ENCODE measurements at places on chromosomes 16 and 17.

DNA sequence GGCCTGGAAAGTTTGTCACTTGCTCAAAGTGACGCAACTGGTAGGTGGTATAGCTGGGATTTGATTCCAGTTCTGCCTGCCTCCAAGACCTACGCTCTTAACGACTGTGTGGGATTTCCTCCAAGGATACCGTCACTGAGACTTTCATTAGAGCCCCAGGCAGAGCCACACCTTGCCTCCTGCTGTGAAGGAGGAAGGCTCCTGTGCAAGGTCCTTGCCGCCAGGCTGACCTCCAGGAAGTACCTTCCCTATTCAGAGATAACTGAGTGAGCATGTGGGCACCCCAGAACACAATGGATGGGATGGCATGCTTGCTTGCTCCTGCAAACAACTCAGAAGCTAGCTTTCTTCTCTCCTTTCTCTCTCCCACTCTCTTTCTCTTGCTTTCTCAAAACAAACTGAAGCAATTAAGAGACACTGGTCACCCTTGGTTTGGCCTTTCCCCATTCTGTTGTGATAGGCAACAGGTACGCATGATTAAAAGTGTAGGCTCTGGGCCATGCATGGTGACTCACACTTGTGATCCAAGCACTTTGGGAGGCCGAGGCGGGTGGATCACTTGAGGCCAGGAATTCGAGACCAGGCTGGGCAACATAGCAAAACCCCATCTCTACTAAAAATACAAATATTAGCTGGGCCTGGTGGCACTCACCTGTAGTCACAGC lies 30.7 kb downstream of the CACNG3 start:
- DNase-seq = no peak

- DNase-seq = no peak
Observed at GRCh38 chr17:17320911-17321220, 17.7 kb downstream of the NT5M start.

- peak; percentile 41 for DNase-seq
Observed at GRCh38 chr17:38753071-38753506, 548 bp downstream of the PSMB3 start.

DNA sequence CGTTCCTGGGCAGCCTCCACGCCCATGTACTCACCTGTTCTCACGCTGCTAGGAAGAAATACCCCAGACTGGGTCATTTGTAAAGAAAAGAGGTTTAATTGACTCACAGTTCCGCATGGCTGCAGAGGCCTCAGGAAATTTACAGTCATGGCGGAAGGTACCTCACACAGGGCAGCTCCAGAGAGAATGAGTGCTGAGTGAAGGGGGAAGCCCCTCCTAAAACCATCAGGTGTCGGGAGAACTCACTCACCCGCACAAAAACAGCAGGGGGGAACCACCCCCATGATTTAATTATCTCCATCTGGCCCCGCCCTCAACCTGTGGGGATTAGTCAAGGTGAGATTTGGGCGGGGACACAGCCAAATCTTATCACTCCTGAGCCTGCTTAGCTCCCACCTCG lies 18.2 kb downstream of the RAB40C start:
- no peak for DNase-seq

DNA sequence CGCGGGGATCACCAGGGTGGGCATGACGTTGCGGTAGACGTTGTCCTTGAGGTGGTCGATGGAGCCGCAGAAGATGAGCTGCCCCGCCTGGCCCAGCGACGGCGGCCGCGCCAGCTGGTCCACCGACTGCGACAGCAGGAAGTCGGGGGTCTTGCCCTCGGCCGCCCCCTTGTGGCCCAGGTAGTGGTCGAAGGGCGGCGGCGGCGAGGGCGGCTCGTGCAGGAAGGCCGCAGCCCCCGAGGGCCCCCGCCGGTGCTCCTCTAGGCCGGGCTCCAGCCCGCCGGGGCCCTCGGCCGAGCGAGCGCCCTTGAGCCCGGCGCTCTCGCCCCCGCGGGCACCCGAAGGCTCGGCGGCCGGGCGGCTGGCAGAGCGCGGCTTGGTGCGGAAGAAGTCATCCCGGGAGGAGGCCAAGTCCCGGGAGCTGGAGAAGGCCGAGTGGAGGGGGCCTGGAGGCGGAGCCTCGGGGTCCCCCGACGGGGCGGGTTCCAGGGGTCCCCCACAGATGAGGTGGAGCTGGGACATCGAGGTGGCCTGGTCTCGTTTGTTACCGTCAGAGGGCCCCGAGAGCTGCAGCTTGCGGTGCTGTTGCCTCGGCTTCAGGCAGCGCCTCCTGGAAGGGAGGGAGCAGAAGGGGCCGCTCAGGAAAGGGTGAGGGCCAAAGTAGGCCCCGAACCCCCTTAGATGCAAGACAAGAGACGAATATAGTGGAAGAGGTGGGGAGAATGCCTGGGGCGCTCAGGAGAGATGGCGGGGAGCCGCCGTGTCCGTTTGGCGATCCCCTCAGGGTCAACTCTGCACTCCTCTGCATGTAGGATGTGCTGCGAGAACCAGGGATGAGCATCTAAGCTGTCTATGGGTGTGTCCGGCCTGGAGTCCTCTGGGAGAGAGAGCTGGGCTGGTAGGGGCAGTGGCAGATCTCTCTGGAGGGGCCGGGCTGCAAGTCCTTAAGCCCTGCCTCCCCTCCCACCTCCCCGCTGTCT lies 8.8 kb downstream of the FAM171A2 start:
- peak; percentile 53 for DNase-seq

GRCh38 chr16:52572656-52573055 lies 25.7 kb upstream of the TOX3 start:
- DNase-seq = no peak

DNA sequence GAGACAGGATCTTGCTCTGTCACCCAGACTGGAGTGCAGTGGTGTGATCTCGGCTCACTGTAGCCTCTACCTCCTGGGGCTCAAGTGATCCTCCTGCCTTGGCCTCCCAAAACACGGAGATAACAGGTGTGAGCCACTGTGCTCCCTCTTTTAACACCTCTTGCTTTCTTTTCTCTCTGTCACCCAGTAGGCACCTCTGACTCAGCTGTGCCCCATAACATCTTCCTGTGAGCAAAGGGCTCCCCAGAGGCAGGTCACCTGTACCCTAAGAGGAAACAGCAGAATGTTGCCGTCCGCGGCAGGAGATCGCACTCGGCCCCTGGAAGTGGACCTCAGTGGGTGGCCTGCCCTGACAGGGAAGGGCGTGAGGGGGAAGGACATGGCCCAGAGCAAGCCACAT lies 918 bp upstream of the NLRC3 start:
- no peak for DNase-seq

- no peak for DNase-seq
Observed at GRCh38 chr16:75097941-75098901, 18.4 kb downstream of the LDHD start.

- DNase-seq = no peak
Observed at GRCh38 chr16:69465083-69465721, 40.8 kb downstream of the CYB5B start.

DNA sequence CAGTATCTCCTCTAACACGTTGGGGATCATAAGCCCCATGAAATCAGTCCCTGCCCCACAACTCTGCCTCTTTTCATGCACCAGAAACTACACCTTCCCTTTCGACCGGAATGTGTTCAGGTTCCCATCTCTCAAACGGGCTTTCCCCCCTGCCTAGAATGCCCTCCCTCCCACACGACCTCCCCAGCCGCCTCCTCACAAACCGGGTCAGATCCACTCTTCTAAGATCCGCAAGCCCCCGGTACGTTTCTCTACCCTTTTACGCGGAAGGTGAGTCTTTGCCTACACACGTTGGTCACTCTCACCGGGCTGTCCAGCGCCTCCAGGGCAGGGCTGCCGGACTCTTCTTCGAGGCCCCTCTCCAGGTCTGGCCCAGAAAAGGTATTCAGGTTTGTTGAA lies 708 bp downstream of the DHX33 start:
- no peak for DNase-seq
